Caco-2 (cell line): ENCODE measurements at places on chromosomes 4 and X.

- peak; percentile 46 for DNase-seq
Observed at GRCh38 chrX:154123241-154124219, 20.5 kb upstream of the OPN1LW start.

GRCh38 chrX:22855693-22856092 is 144.1 kb upstream of the DDX53 start:
- no peak for DNase-seq

DNA sequence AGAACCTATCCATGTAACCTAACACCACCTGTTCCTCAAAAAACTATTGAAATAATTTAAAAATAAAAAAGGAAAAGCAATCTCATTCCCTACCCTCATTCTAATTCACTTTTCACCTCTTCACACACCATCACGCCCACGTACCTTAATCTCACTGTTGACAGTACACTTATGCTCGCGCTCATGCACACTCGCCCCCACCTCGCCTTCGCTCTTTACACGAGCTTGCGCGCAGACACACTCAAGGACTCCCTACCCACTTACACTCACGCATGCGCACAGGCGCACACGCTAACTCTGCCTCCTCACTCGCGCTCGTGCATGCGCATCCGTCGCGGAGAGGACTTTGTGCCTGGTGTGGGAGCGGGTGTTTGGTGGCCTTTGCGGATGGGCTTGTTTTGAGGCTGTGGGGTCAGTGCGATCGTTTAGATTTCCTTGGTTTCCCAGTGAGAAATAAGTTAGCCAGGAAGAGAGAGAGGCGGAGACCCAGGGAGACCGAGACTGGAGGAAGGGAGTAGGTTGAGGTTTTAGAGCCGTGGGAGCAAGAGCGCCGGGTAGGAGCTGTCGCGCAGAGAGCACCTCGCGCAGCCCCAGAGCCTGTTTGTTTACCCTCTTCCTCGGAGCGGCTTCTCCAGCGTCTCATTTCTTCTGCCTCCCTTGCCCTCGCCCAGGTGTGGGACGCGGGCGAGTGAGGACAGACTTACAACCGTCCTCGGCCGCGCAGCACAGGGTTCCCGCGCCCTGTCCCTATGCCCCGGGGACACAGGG is 8.1 kb upstream of the GSX2 start:
- peak; percentile 71 for DNase-seq

GRCh38 chr4:76058302-76058701 is 16.2 kb upstream of the ART3 start:
- no peak for DNase-seq

GRCh38 chr4:153748378-153748777 is 11.4 kb downstream of the RNF175 start:
- DNase-seq, result no peak

- DNase-seq, result no peak
Observed at GRCh38 chr4:145315811-145316225, 135.4 kb upstream of the OTUD4 start.

DNA sequence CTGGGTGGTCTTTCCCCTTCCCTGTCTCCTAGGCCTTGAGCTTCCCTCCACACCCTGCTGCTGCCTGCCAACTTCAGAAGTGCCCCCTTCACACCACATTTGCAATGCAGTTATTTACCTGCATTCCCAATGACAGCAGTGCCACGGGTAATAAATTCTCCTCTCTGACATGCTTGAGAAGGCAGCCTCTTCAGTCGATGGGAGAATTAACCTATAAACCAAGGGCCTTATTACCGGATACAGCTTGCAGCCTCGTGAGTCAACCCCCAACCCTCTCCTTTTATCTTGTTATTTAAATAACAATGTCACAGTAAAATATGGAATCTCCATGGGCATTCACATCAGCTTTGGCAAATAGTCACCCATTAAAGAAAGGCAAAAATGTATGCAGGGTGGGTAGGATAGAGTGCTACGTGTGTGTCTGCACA is 34.7 kb upstream of the LGI2 start:
- no peak for DNase-seq

- DNase-seq, result no peak
Observed at GRCh38 chr4:86834901-86835300, 14.3 kb downstream of the SLC10A6 start.

DNA sequence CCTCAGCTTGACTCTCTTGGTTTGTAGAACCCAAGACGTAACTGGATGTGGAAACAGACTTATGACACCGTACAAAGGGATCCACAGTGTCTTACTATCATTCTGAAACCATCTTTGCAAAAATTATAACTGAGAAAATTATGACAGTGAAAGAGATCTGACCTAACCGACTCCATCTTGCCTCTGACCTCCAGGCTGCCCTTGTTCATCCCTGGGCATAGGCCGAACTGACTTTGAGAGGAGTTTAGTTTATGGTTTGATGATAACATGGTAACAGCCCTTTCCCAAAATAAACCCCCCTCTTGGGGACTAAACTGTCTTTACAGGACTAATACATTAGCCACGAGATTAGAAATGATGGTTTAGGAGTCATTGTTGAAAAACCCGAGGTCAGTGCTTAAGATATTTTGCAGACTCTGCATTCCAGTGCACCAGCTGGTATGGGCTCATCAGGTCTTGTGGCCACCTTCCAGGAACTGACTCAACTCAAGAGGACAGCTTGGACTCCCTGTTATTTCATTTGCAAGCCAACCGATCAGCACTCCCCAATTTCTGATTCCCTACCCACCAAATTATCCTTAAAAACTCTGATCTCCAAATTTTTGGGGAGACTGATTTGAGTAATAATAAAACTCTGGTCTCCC is 49.6 kb downstream of the CASP3 start:
- DNase-seq, result no peak

- DNase-seq, result no peak
Observed at GRCh38 chr4:38489011-38489861, 174.8 kb upstream of the KLF3 start.

DNA sequence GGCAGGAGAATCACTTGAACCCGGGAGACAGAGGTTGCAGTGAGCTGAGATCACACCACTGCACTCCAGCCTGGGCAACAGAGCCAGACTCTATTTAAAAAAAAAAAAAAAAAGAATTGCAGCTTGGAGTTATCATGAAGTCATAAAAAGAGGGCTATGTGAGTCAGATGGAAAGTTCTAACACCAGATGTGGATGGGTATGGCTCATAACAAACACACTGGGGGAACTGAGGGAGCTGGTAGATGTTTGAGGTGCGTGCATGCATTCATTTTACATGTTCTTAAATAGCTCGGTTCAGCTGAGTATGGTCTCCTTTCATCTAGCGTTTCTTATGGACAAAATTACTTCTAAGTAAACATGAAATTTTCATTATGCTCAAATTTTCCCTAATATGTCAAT is 11.7 kb downstream of the TRMT2B start:
- no peak for DNase-seq

DNA sequence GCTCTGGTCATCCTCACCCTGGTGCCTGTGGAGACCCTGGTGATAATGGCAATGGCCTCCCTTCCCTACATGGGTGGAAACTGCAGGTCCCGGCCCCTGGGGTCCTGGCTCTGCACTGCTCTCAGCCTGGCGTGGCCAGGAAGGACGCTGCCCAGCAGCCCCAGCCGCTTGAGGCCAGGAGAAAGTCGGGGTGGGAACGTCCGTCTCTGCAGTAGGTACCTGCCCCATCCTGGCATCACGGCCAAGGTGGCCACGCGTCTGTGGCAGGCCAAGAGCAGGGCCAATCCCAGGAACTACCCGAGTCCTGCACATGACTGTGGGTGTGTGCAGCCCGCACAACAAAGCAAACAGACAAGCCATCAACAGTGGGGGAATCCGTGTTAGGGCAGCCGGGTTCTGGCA is 33.8 kb downstream of the FGFRL1 start:
- DNase-seq, result no peak

DNA sequence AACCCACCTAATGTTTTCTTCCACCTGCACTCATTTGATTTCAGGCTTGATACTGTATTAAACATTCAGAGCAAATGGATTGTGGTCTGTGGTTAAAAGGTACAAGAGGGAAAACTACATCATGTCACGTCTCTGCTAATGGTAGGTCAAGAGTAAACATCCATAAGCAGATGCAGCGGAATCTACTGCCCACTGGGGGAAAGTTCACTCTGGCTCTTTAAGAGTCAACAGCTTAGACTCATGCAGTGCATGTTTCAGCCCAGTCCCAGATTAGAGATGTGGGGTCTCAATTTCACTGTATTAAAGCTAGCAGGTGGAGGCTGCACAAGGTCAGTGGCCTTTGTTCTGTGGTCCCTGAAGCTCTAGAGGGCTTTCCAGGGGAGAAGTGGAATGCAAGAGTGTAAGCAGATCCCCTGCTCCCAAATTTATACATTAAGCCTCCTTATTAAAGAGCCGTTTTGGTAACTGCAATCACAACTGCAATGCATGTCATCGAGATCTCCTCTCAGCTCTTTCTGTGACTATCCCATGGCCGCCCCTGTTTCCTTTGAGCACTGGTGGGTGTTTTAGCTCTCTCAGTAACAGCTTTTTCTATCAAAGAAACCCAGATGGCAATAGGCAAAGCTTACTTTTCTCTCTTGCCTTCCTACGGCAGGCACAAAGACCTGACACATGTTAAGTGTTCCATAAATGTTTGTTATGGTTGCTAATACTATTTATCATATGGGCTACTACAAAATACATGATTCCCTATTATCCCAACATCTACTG is 53.4 kb downstream of the LDB2 start:
- no peak for DNase-seq

DNA sequence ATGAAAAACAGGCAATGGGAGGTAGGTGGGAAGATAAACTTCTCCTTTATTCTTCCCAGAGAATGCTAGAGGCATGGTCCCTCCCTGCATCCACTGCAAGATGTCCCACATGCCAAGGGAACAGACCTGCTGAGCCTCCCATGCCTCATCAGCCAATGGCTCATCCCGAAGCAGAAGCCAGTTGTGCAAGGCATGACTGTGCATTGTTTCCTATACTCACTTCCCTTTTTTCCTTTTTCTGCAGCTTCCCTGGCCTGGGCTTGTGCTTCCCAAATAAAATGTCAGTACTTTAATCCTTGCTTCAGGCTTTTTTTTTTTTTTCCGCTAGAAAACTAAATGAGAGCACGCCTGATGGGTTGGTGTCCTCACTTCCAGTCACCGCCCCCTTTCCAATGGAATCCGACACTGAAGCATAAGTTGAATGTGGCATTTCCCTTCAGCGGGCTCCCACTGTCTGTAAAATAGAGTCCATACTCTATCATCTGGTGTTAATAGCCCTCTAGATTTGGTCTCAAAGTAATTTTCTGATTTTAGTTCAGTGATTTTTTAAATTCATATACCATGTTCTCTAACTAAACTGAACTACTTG is 239.0 kb upstream of the JADE1 start:
- DNase-seq, result no peak

DNA sequence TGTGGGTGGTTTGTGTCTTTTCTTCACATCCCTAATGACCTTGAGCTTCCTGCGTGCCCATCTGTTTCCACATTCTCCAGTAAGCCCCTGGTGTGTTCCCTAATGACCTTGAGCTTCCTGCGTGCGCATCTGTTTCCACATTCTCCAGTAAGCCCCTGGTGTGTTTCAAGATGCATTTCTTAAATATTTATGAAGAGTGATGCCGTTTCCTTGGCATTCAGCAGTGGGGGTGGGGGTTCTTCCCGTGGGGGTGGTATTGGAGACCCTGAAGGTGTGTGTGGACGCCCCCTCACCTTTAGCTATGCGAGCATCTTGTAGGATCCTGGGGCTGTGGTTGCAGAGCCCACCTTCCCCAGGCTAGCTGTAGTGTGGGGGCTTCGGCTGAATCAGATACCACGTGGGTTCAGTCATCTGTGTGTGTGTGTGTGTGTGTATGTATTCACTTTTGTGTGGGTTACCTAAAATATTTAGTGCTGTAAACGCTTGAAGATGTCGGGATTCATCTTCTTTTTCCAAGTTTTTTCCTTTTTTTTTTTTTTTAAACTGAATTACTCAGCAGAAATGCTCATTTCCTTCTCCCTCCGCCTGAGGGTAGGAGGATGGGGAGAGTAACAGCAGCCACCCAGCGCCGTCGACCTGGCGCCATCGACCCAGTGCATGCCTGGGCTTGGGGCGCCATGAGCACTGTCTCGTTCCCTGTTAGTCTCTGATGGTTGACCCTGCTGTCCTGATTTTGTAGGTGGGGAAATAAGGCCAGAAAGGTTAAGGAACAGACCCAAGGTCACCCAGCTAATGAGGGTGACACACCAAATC is 9.9 kb downstream of the NSG1 start:
- no peak for DNase-seq

DNA sequence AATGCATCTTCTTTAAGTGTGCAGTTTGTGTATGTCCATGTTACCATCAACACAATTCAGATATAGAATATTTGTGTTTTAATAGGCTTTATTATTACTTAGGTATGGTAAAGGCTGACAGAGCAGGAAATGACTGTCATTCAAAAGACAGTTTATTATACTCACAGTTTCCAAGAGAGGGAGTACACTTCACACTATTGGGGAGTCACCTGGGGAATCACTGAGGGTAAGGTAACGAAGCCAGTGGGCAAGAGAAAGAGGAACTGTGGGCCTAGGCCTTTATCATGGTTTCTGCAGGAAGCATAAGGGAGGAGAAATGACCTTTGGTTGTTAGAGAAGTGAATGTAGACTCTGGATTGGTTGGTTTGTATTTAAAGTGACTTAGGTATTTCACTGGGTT is 235.1 kb upstream of the HCCS start:
- DNase-seq, result no peak

GRCh38 chr4:86523333-86523732 is 70.8 kb upstream of the PTPN13 start:
- DNase-seq, result no peak

- DNase-seq, result no peak
Observed at GRCh38 chr4:67581913-67582312, 23.4 kb downstream of the STAP1 start.

DNA sequence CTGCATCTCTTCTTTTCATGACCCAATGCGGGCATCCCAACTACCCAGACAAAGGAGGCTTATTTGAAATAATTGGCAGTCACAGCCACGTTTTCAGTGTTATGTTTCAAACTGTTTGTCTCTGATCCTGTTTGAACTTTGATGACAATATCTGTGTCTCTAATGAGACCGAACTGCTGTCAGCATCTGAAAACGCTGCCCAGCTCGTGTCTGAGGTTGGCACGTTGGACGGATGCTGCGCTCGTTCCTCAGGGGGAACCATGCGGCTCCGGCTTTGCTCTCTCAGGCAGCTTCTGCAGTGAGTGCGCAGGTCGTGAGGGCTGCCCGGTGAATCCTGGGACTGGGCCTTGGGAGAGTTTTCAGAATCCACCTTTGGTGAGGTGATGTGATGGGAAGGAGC is 58.4 kb upstream of the SORBS2 start:
- no peak for DNase-seq

GRCh38 chrX:964831-965416 is 247.5 kb downstream of the CRLF2 start:
- DNase-seq, result no peak

DNA sequence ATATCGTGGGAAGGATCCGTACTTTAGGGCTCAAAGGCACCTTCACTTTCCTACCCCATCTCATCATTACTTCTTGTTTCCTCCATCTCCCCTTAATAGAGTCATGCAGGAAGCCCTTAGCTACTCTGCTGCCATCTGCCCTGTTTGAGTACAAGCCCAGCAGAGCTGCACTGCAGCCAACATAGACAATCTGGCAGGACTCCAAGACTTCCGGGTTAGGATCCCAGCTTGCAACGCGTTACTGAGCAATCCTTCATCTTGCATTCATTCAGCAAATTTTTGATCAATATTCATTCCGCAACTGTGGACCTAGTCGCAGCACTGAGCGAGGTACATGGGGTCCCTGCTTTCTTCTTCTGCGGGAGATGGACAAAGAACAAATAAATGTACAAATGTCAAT is 344.9 kb downstream of the BCOR start:
- DNase-seq, result no peak
